ENCODE measurements at places on chromosomes 2 and 18.

DNA sequence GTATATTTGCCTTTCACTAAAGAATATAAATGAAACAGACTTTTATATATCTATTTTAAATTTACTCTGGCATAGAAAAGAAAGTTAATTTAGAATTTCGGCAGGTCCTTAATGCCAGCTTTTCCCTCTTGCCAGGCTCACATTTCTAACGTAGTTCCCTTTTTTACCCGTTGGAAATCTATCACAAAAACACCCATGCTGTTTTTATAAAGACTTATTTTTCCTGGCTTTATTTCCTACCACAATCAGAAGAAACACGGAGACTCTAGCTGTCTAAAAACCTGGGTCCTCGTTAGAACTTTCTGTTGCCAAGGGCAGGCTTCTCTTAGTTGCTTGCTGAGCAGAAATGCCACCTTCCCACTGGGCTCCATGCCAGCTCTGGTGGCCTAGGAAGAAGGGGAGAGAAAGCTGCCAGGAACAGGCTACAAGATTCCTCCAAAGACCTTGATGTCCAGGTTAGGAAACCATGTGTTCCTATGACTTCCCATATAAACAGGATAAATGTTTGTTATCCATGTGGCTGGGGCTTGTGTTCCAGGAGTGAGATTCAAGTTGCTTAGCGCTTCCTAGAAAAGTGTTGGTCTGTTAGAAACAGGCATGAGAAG lies 17.8 kb upstream of the TMEM18 start:
- DNase-seq: no peak

- DNase-seq: no peak
Observed at GRCh38 chr2:95056461-95057459, 31.3 kb downstream of the MAL start.

GRCh38 chr2:222690564-222691200 lies 19.2 kb downstream of the MOGAT1 start:
- DNase-seq: peak; percentile 87

DNA sequence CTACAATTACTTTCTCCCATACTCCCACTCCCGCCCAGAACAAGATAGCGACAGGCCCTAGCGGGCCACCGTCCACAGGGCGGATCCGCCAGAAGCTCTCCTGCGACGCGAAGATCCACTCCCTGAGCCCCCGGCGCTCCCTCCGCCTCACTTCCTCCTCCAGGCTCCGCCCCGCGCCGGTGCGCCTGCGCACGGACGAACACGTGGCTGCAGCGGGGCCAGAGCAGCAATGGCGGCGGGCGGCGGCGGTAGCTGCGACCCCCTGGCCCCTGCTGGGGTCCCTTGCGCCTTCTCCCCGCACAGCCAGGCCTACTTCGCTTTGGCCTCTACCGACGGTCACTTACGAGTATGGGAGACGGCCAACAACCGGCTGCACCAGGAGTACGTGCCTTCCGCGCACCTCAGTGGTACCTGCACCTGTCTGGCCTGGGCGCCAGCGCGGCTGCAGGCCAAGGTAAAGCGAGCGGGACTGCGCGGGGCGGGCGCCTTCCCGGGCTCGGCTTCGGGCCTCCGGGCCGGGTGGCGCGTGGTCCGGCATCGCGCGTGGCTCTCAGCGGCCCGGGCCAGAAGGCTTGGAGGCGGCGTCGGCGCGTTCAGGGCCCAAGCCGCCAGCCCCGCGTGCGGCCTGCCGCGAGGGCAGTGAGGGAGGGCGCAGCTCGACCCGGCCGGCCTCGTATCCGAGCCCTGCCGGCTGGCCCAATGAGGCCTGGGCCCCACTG lies at the start of gene WDR43:
WDR43 (plus strand) TSS at position 198 of the 719 bp plus-strand sequence; CDS start at position 230, 32 bp downstream.
- DNase-seq: peak; percentile 99

DNA sequence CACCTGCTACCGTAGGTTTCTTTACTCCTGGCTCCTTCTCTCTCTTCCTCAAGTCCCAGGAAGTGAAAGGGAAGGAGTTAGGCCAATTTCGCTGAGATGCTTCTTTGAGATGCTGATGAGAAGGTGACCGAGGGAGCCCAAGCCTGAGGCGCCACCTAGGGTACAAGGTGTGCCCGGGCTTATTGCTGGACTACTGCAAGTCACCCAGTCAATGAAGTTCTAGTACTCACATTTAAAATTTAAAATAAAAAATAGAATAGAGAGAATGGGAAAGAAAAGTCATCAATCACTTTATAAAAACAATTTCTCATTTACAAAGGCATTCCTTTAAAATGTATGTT lies 45.3 kb downstream of the ACAA2 start:
- DNase-seq: peak; percentile 37

- DNase-seq: no peak
Observed at GRCh38 chr2:232973796-232974195, 39.3 kb downstream of the NGEF start.

GRCh38 chr2:236861196-236861875 lies 224.4 kb upstream of the COPS8 start:
- DNase-seq: no peak

DNA sequence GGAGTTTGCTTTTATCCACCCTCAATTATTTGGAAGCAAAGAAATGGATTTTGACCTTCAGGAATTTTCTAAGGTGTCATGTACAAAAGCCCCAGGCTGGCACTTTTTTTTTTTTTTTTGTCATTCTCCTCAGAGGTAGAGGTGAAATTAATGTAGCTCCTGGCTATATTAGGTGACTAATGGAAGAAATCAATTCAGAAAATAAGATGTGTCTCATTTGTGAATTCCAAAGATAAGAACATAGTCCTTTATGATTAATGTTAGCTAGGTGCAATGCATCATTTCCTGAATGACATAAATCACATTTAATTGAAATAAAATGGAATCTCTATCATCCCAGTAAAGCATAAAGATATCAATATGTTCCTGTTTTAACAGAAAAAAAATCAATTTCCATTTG lies 477.6 kb downstream of the FBXO15 start:
- DNase-seq: no peak

DNA sequence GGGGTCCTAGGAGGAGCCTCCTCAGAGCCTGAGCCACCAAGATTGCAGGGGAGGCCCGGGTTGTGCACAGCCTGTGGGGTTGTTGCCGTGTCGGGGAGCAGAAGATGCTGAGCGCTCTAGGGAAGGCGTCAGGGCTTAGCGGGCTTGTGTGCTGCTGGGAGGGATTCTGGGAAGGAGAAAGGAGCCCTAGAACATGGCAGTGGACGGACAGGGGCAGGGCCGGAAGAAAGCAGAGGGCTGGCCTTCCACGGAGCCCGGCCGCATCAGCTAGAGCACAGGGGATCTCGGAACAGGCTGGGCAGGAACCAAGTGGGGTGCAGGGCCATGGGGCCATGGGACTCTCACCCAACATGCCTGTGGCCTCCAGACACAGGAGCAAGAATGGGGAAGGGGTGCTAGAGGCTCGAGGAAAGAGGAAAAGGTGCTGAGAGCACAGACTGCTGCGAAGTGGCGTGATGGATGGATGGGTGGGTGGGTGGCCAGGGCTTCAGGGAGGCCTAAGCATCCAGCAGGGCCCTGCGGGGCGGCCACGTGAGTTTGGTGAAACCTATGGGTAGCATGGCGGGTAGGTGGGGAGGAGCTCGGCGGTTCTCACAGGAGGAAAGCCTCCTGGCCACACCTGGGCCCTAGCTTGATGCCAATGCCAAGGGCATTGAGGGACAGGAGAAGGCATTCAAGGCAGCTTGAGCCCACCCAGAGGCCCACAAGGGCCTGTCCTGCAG lies 35.8 kb downstream of the MTERF4 start:
- no peak for DNase-seq

DNA sequence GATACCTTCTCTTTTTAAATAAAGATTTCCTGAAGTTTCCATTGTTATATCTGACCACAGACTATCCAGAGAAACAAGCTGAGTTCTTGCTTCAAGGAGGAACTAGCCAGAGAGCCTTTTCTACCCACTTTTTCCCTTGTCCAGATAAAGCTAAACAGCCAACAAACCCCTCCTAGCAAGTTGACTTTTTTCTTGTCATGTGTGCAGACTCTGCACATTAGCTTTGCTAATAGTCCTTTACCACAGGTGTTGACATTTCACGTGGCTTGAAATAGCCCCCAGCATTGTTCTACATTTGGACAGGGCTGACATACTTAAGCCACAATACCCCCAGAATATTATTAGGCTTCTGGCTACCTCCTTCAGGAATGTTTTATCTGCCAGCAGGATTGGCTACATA lies 40.7 kb downstream of the PCBP1 start:
- DNase-seq: peak; percentile 59

DNA sequence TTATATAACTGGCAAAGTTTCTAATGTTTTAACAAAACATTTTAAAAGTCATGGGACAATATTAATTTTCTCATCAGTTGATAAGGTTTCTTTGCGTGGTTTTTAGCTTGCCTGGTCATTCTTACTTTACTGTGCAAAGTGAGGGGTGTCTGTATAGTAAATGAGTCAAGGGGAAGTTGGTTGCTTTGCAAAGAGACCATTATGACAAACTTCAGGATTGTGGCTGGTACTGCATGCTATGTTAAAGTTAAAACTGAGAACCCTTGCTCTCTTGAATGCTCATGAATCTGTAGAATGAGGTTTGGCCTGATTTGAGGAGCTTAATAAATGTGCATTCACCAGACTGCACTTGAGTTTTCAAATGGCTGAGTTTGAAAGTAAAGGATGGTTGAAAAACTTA lies 47.0 kb downstream of the COL4A4 start:
- DNase-seq: peak; percentile 39

DNA sequence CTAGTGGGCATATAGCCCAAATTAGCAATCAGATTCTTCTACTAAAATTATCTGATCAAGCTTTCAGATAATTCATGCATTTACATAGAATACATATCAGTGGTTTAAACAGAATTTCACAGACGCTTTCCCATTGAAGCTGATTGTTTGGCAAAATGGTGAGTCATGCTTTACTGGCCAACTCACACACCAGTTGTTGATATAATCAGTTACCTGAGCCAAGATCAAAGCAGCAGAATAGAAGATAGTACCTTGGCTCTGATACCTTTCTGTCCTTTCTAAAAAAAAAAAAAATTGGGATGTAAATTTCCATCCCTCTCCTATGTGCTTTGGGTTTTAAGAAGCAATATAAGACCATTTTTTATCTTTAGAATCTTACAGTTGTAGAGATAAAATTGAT lies 178.0 kb downstream of the MCFD2 start:
- no peak for DNase-seq

DNA sequence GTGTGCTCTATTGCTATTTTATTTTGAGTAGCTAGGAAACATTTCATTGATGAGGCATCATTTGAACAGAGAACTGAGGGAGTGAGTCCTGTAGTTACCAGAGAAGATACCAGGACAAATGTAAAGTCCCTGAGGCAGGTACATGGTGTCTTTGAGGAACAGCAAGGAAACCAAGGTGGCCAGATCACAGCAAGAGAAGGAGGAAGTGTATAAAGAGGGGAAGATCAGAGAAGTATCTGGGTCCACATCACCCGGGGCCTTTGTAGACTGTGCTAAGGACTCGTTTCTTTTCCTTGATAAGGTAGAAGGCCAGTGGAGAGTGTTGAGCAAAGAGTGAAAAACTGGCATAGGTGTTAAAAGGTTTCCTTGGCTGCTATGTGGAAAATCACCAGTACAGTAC lies 34.8 kb upstream of the PLB1 start:
- DNase-seq: no peak

DNA sequence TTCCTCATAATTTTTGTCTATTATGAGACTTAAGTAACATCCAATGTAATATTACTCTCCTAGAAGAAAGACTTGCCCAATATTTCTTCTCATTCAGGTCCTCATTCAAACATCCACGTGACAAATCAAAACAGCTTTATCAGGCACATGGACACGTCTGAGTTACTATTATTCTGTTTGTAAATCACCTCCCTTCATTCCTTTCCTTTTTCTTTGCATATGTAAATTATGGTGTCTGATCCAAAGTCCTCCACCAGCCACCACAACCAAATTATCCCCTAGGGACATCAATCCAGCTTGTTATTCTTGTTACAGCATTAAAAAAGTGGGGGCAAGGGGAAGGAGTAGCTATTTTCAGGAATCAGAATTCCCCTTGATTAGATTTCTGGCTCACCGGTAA lies 7.1 kb downstream of the TMEM163 start:
- no peak for DNase-seq

DNA sequence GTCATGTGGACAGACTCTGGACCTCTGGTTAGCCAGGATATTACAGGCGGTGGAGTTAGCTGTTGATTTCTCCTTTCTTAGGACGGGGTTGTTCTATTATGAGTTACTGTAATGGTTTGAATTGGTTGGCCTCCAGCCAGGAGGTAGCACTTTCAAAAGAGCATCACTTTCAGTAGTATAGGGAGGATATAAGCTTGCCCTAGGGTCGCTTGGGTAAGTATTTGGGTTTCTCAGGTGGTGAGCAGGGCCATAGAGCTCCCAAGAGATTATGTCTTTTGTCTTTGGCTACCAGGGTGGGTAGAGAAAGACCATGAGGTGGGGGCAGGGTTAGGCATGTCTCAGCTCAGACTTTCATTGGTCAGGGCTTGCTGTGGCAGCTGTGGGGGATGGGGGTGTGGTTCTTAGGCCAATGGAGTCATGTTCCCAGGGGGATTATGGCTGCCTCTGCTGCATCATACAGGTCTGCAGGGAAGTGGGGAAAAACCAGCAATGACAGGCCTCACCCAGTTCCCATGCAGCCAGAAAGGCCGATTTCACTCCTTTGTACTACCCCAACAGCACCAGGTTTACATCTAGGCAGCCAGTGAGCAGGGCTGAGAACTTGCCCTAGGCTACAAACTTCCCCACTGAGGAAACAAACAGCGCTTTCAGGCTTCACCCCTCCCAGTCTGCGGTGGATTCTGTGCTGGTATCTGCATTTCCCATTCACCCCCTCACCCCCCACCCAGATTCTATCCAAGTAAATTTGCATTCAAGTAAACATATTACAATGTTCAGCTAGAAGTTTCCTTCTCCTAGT lies 89.4 kb upstream of the SLC38A11 start:
- peak; percentile 4 for DNase-seq

DNA sequence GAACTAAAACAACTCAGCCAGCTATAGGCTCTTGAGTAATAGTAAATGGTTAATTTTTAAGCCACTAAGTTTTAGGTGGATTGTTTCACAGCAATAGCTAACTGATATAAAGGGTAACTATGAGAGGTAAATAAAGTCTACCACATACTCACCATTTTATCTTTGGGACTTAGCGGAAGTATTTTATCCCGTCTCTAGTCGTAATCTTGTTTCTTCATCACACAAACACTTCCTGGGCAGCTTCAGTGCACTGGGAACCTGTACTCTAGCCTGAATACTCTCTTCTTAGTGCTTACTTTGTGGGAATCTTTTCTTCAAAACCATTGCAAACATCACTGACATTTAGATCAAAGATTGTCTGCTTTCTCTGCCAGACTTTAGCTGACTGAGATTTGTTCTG lies 360.5 kb downstream of the EPHA4 start:
- DNase-seq: no peak

DNA sequence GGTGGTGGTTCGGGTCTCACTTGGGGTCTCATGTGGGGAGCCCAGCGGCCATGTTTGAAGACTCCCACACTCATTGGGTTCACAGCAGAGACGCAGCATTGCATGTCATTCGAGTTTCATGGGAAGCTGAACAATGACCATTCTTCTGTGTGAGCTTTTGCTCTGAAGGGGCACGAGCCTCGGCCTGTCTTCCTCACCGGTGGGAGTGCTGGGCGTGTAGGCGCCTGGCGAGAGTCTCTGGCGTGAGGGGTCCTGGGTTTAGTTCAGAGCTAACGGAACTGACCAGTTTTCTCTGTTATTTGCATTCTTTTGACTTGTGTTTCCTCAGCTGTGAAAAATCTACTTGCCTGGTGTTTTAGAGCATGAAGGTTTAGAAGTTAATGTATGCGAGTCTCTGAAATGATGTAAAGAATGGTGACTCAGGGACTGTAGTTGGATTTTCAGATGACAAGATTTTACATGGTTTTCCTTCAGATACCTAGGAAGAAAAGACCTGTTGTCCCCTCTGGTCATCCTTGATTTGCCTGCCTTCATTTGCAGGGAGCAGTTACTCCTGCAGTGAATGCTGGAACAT lies 98.1 kb downstream of the ARMC9 start:
- no peak for DNase-seq
